Activated CD4-positive, alpha-beta T cell treated with anti-CD3 and anti-CD28 coated beads for 1 hour (primary cell): ENCODE measurements at places on chromosomes 7 and 10.
A peak's percentile ranks its signal among the peaks of the same experiment; 100 is the strongest.

- no peak for DNase-seq
Observed at GRCh38 chr7:8057566-8057965, 89.0 kb downstream of the GLCCI1 start.

DNA sequence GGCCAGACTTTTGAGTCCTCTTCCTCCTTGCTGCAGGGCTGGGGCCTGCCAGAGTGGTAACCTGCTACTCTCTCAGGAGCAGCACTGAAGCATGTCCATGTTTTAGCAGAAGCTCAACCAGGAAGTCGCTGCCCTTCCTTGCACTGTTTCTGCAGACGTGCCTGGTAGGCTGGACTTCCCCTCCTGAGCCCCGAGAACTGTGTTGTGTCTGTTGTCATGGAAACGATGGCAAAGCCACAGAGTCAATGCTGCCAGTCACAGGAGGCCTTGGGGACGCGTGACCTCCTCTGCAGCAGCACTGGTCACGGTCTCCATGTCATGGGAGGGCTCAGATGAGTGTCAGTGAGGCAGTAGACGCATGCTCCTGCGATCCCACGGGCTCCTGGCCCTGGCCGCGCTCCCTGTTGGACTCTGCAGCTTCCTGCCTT is 145.5 kb downstream of the FANK1 start:
- DNase-seq = peak; percentile 50

DNA sequence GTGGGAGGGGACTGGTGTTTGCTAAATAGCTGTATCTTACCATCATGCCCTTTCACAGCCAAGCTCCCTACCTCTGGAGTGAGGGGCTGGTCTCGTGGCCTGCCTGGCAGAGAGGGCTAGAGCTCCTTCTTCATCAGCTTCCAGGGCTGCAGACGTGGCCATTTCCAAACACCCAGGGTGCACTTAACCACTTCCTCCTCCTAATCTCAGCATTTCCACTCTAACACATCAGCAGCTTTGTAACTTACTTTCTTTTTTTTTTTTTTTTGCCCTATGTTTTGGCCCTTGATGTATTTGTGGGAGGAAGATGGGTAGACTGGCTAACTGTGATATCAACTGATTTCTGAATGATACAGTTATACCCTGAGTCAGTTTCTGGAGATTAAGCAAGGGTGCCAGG is 27.4 kb downstream of the LRRC4 start:
- no peak for DNase-seq

- no peak for DNase-seq
Observed at GRCh38 chr7:27890205-27890849, 150.4 kb downstream of the TAX1BP1 start.

- DNase-seq = no peak
Observed at GRCh38 chr7:7323352-7323751, 141.0 kb downstream of the C1GALT1 start.
